ENCODE measurements at places on chromosomes 2 and 18. TPM values are rescaled to one million over a fixed set of nuclear protein-coding genes. Genes with fewer than 3 reads are reported as not detected.

PDCD1 gene
- total RNA-seq = 1.1 TPM

GKN2 gene
- 181 TPM for total RNA-seq

UGT1A10 gene
- not detected for total RNA-seq

ADAM23 gene
- 2.2 TPM for total RNA-seq

DSG2 gene
- 39.4 TPM for total RNA-seq

KCNE4 gene
- total RNA-seq = 5.9 TPM

CD207 gene
- total RNA-seq = 0.73 TPM

KCMF1 gene
- total RNA-seq = 87.1 TPM

ATOH8 gene
- total RNA-seq = 24.7 TPM

NXPH2 gene
- not detected for total RNA-seq

PDE11A gene
- 0.34 TPM for total RNA-seq

FZD7 gene
- 11.1 TPM for total RNA-seq

RGPD3 gene
- total RNA-seq = 0.17 TPM

ITGA6 gene
- 67.5 TPM for total RNA-seq

EDAR gene
- total RNA-seq = not detected

DNA sequence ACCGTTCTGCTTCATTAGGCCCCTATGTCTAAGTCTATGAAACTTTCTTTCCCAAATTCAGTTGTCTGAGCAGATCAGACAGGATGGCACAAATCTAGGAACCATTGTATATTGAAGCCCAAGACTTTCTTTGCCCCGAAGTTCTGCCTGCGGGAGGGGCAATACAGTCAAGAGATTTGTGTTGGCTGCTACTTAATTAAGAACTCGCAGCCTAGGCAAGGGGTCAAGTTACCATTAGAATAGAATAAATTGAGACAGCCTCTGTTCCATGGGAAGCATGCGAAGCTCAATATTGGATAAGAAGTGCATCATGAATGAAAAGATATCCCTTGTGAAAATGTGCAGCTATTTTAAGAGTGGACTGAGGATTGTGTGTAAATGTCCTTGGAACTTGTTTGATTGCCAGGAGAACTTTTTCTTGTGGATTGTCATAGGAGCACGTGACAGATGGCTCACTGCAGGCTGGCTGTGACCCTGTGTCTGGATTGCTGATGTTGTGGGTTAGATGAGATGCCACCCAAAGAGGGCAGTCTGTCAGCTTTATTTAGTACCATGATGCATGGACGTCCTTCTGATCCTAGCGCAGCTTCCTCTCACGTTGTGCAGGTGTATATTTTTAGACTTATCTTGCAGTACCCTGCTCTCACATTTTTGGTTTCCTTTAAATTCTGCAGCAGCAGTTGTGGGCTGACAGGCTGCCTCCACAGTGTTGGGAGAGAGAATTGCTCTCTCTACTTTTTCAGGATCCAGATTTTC lies 30.9 kb downstream of the HAUS1 start:
- no peak for DNase-seq

DNA sequence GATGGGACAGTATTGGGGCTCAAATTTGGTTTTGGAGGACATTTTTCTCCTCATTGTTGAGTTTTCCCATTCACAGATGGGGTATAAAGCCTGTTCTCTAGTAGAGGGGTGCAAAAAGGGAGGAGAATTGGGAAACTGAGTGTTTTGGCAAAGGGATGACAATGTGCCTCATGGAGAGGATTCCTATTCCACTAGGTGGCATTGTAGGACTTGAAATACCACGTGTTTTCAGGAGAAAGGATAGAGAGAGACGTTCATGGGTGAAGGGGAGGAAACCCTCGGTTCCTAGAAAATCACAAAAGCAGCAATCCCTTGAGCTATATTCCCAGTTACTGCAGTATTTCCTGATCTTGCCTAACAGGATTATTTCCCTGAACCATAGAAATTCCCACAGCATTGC lies 113.7 kb upstream of the SRD5A2 start:
- no peak for DNase-seq

DNA sequence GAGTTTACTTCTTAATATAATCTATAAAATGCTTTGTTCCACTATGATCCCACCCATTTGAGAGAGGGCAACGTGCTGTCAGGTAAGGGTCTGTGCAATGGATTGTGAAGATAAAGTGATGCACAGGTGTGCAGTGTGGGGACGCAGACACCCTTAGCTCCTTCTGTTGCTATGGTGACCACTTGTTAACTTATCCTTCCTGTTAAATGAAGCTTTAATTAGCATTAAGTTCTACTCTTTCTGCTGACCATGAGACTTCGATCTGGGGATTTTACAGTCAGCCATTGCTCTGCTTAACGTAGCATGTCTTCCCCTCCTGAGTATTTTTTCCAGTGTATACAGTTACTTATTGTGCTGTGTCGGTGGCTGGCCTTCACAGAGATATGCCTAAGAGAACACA lies 23.1 kb upstream of the ALKAL2 start:
- DNase-seq = no peak

- no peak for DNase-seq
These were observed 59.6 kb downstream of the CHRNA1 start for GRCh38 chr2:174704642-174705041.

DNA sequence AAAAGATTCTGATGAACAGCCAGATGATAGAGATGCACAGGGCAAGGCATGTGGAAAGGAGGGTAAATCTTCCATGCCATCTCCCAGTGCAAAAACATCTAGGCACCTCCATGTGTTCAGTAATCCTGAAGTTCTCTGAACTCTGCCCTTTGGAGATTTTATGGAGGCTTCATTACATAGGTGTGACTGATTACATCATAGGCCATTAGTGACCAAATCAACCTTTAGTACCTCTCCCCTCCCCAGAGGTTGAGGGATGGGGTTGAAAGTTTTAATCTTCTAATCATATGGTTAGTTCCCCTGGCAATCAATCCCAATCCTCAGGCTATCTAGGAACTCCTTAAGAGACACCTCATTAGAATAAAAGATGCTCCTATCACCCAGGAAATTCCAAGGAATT lies 2190.2 kb upstream of the PIK3C3 start:
- no peak for DNase-seq

GRCh38 chr2:210224941-210225672 lies at the start of gene ACADL:
ACADL (minus strand) TSS chr2:210225447; CDS start chr2:210225263, 184 bp downstream.
- DNase-seq = peak; percentile 90

DNA sequence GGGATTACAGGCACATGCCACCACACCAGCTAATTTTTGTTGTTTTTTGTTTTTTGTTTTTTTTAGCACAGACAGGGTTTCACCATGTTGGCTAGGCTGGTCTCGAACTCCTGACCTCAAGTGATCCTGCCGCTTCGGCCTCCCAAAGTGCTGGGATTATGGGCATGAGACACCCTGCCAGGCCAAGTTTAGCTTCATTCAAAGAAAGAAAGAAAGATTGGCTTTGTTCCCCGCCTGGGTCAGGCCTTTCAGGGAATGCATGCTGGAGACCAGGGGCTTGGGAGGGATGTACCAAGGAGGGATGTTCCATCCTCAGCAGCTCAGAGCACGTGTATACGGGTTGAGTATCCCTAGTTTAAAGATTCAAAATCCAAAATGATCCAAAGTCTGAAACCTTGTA lies 283.0 kb downstream of the ALPK2 start:
- DNase-seq = no peak

DNA sequence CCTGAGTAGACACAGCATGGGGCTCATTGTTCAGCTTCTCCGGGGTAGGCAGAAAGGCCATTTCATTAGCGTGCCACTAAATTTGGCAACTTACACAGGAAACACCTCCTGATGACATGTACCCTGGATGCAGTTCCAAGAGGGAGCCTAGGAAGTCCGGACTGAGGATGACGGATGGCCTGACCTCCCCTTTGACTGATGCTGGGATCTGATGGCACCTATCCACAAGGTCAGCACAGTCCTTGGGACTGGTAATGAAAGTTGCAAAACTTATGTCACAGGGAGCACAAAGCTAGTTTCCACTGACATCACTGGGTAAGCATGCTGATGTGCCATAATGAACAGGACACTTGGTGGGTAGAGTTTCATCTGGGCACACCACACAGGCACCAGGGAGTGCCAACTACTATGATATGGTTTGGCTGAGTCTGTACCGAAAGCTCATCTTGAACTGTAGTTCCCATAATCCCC lies 126.7 kb upstream of the ARL4C start:
- DNase-seq = no peak

- DNase-seq = no peak
These were observed 3.2 kb downstream of the CRACDL start for GRCh38 chr2:98932778-98933343.

GRCh38 chr2:221096706-221097567 lies 475.2 kb downstream of the EPHA4 start:
- DNase-seq = no peak

- DNase-seq = no peak
These were observed 245.7 kb downstream of the MREG start for GRCh38 chr2:215767625-215768024.

- no peak for DNase-seq
These were observed 75.2 kb upstream of the RMDN2 start for GRCh38 chr2:37849911-37850310.

DNA sequence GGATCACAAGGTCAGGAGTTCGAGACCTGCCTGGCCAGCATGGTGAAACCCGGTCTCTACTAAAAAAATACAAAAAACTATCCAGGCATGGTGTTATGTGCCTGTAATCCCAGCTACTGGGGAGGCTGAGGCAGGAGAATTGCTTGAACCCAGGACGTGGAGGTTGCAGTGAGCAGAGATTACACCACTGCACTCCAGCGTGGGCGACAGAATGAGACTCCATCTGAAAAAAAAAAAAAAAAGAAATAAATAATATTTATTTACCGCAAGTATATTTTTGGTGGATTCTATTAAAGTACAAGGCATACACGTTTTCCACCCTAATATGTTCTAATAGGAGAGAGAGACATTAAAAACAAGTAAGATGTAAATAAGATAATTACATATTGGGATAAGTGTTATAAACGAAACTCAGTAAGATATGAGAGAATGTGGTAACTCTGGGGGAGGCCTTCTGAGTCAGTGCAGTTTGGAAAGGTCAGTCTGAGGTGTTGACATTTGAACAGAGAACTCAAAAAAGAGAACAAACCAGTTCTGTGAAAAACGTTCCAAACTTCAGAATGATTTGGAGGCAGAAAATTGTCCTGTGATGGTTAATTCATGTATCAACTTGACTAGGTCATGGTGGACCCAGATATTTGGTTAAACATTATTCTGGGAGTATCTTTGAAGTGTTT lies 8.8 kb upstream of the POLI start:
- DNase-seq = no peak

- no peak for DNase-seq
These were observed 77.0 kb upstream of the GALNT3 start for GRCh38 chr2:165871025-165871424.

GRCh38 chr2:222939208-222939856 lies 78.5 kb downstream of the ACSL3 start:
- DNase-seq = no peak

DNA sequence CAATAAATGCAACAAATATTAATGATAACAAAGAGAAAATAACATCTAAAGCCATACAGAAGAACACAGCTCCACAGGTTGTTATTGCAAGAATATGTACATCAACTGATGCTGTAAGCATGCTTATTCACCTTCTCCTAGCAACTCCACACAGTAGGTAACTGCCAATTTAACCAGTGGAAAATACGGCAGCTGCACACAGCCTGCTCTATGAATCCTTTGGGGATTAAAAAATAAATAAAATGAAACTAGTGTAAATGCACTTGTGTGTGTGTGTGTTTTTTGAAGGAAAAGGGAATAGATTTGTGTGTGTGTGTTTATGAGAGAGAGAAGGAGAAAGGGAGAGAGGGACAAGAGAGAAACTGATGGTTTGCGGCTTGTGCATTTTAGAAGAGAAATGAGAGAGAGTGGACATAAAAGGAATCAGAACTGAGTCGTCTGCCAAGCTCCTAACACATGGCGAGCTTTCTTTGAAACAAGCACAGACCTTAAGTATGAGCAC lies 96.2 kb upstream of the PDE1A start:
- DNase-seq = no peak

GRCh38 chr2:159793326-159793725 lies 4.7 kb downstream of the CD302 start:
- no peak for DNase-seq

GRCh38 chr2:27072920-27073319 lies 1.5 kb upstream of the OST4 start:
- DNase-seq = no peak

DNA sequence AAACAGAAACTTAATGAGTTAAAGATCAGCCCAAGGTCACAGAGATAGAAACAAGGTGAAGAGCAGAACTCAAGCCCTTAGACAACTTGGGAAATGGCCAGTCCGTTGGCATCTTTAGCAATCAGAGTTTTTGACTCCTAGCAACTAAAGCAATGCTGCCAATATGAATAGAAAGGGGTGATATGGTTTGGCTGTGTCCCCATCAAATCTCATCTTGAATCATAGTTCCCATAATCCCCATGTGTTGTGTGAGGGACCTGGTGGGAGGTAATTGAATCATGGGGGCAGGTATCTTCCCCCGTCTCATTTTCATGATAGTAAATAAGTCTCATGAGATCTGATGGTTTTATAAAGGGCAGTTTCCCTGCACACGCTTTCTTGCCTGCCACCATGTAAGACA lies 170.2 kb downstream of the DDX1 start:
- no peak for DNase-seq

DNA sequence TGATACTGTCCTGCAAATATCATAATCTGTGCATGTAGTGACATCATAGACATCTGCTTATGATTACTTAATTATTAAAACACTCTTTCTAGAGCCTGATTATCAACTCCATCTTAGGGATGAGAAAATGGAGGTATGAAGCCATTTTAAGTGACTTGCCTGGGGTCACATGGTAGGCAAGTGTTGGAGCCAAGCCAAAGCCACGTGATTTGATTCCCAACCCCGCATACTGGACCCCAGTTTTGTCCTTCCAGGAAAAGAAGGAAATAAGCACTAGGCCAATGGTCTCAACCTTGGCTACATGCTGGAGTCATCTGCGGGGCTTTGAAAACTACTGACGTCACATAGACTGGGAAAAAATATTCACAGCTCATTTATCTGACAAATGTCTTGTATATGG lies 19.6 kb upstream of the SEH1L start:
- DNase-seq = peak; percentile 33

GRCh38 chr2:130726614-130727180 lies 2.2 kb upstream of the GPR148 start:
- DNase-seq = no peak

- DNase-seq = no peak
These were observed 17.2 kb upstream of the IL37 start for GRCh38 chr2:112893752-112894151.

GRCh38 chr2:120612931-120613330 lies 122.7 kb upstream of the GLI2 start:
- DNase-seq = no peak

DNA sequence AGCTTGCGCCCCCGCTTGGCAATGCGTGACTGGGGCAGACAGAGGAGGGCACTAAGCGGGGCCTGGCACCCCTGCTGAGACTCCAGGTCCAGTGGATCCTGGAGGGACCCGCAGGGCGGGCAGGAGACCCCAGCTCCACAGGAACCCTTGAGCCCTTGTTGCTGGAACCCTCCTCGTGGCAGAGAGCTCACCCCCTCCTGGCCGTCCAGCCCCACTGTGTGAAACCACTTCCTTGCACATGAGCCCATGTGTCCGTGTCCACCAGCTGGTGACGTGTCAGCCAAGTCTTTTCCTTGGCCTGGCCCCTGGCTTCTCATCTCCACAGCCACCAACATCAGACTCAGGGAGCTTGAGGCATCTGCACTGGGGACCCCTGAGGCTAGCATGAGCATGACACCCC lies 38.0 kb downstream of the BIN1 start:
- no peak for DNase-seq

- peak; percentile 91 for DNase-seq
These were observed 780 bp upstream of the BCL2 start for GRCh38 chr18:63320123-63320974.

- DNase-seq = no peak
These were observed 27.5 kb upstream of the FAHD2A start for GRCh38 chr2:95374921-95375471.

- DNase-seq = no peak
These were observed 769 bp downstream of the ALMS1 start for GRCh38 chr2:73386342-73386868.
